ENCODE measurements at places on chromosomes 1 and 21.

DNA sequence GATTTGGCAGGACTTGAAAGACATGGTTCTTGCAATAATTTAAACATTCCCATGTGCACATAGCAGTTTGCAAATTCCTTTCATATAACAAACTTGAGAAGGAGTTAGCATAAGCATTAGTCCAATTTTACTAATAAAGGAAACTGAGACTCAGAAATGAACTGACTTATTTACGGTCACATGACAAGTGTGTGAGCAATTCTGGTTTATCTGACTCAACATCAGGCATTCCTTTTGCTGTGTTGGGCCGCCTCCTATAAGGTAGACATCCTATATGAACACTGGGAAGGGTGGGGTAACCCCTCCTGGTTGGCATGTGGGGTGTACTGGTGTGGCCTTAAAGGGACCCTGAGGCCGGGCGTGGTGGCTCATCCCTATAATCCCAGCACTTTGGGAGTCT lies 8.5 kb upstream of the CPT2 start:
- DNase-seq: no peak

- DNase-seq: no peak
These were observed 351.2 kb downstream of the HHIPL2 start for GRCh38 chr1:222196736-222197135.

DNA sequence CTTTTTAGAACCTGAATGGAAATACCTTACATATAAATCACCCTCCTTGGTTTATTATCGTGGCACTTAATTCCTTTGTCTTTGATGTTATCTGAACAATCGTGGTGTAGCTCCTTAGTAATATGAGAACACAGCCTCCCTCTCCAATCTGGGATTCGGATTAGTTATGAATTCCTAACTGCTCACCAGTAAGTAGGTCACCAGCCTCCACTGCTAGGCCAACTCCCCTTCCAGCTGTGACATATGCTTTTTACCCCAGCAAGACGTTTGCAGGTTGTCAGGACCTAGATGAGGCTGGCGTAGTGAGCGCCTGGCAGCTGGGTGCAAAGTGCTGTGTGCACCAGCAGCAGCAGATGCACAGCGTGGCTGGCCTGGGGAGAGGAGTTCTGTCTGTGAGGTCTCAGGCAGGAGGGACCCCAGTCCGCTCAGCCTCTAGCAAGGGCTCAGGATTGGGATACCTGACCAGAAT lies 38.2 kb downstream of the NTPCR start:
- no peak for DNase-seq

DNA sequence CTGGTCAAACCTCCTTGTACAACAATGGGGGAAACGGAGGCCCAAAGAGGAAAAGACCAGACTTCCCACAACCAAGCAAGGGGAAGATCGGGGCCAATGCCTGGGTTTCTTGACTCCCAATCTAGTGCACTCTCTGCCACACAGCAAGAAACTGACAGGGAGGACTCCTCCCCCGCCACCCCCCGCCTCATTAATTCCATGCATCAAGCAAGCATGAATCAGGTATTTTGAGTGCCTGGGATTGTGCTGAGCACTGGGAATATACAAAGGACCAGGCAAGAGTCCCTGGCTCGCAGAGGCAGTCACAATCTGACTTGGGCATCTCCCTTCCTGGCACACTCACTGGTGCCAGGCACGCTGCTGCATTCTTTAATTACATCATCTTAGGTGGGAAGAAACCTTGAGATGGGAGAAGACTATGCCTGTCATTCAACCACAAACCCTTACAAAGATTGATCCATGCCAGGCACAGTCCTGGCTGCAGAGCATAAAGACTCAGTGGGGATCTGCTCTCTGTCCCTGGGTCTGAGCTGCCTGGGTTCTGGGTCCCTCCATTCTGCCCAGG lies 4.4 kb upstream of the KCNC4 start:
- DNase-seq: no peak

DNA sequence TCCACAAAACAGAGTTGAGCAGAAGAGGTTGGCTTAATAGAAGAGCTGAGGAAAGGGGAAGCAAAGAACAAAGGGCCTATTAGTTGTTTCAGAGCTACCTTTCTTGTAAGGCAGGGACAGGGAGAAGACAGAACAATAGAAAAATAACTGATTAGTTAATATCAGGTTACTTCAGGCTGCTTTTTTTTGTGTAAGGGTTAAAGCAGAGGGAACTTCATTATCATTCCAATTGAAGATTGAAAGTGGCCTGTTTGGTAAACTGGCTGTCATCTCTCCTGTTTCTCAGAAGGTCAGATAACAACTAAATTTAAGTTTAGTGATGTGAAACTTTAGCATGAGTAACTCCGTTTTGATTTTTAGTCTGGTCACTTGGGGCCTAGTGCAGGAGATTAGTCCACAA lies 22.3 kb downstream of the CDC42 start:
- no peak for DNase-seq

- DNase-seq: no peak
These were observed 145.4 kb downstream of the PTGER3 start for GRCh38 chr1:70902211-70902610.

- DNase-seq: no peak
These were observed 32.5 kb downstream of the SASS6 start for GRCh38 chr1:100100202-100100601.

DNA sequence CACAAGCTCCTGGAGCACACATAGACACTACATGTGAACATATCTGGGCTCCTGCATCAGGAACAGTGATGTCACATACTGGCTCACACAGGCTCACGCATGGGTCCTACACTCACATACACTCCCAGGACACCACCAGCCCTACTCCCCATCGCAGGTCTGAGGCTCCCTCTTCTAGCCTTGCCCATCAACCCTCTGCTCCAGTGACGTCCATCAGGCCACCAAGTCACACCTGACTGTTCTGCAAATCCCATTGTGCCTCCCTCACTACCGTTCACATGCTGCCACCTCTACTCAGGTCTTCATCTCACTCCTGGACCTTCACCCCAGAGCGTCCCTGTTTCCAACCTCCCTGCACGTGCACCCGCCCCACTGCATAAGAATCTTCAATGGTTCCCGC lies 18.1 kb downstream of the TFAP2E start:
- DNase-seq: no peak

- no peak for DNase-seq
These were observed 1598.9 kb downstream of the PLA2G4A start for GRCh38 chr1:188427642-188428041.

DNA sequence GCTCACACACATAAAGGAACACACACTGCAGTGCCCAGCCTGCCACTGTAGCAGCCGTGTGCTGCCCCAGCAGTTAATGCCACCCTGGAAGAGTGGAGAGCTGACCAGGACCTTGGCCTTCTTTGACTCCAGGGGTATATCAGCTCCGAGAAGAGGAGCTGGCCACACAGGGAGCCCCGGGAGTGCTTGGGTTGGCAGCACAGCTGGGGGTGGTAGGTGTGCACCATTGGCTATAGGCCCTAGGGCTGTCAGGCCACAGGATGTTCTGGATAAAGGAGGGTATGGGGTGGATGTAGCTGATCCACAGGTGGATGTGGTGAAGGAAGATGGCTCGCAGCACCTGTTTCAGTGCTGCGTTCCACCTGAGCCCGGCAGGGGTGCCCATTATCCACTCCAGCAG lies 640.5 kb downstream of the PLPP3 start:
- no peak for DNase-seq

GRCh38 chr1:61053226-61053711 lies 29.1 kb upstream of the NFIA start:
- no peak for DNase-seq

GRCh38 chr1:153723687-153724086 lies 4.2 kb upstream of the INTS3 start:
- DNase-seq: no peak

DNA sequence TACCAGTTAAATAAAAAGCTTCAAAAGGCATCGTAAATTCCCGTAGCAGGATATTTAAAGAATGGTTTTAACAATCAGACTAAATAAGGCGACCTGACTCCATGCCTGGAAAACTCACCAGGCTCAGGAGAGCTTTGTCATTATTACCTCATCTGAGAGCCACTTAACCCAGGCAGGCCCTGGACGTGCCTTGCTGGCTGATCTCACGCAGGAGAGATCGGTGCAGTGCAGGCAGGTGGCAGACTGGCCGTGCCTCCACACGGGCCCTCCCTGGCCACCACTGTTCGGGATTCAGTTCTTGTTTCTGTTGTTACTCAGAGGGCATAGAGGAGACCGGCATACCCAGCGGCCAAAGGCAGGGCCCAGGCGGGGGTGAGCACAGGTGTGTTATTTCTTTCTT lies 6.4 kb downstream of the MT1HL1 start:
- DNase-seq: no peak

DNA sequence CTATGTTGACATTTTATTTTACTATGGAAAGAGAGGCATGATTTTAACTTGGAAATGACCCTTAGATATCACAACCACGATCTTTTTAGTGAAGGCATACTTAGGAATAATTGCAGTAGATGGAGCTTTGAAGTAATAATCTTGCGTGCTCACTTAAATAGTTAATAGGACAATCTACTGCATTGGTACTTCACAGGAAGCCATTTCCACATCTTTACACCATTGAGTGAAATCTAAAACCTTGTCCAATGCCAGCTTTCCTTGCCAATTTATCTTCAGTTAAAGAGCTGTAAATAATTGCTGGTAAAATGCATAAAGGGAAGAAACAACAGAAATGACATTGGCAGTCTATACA lies 586.3 kb downstream of the ADGRL2 start:
- no peak for DNase-seq

DNA sequence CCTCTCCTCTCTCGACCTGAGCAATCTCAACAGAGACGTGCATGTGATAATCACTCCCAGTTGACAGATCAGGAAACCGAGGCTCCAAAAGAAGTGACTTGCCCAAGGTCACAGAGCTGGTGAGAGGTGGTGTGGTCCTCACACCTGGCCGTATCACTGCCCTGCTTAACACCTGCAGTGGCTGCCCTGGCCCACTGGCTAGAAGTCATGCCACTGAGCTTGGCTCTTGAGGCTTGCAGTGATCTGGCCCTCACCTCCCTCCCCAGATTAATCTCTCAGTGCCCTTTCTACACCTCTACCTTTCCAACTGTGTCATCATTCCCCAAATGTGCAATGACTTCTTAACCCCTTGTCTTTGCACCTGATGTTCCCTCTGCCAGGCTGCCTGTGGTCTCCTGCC lies 38.8 kb downstream of the CDCP2 start:
- DNase-seq: no peak

- no peak for DNase-seq
These were observed 32.0 kb upstream of the TDRD10 start for GRCh38 chr1:154469844-154470560.

DNA sequence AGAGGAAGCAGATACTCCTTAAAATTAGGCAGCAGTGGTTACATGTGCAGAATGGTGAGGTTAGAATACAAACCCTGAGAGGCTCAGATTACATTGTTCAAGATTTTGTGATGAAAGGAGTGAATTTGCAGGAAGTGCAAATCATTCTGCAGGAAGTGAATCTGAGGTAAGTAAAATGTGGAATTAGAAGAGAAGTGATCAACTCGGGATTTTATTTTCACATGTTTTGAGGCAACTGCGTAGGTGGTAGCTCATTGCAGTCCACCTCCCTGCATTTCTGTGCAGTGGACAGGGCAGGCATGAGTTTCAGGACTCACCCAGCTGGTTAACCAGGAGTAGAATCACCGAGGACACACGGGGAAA lies 2.1 kb upstream of the PLA2G2C start:
- no peak for DNase-seq

DNA sequence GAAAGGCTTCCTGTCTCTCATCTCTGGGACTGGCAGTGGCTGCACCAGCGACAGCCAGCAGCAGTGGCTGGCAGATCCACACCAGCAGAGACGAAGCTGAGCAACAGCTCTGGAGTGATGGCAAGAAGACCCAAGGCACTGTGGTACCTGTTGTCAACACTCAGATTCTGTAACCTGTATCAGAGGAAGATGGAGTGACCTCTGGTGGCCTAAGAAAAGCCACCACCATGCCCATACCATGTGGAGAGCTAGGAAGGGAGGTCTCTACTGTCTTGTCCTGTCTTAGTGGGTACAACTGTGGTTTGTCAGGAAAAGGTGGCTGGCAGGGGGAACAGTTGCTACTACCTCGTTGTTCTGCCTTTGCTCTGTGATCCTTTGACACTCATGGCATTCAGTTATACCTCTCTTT lies 22.5 kb upstream of the RHBDL2 start:
- DNase-seq: no peak

- no peak for DNase-seq
These were observed 449.0 kb downstream of the MATN1 start for GRCh38 chr1:30274173-30274970.

GRCh38 chr1:64246294-64246917 lies 43.0 kb downstream of the UBE2U start:
- DNase-seq: no peak

- DNase-seq: no peak
These were observed 31.6 kb downstream of the MAPKAPK2 start for GRCh38 chr1:206716159-206716869.

DNA sequence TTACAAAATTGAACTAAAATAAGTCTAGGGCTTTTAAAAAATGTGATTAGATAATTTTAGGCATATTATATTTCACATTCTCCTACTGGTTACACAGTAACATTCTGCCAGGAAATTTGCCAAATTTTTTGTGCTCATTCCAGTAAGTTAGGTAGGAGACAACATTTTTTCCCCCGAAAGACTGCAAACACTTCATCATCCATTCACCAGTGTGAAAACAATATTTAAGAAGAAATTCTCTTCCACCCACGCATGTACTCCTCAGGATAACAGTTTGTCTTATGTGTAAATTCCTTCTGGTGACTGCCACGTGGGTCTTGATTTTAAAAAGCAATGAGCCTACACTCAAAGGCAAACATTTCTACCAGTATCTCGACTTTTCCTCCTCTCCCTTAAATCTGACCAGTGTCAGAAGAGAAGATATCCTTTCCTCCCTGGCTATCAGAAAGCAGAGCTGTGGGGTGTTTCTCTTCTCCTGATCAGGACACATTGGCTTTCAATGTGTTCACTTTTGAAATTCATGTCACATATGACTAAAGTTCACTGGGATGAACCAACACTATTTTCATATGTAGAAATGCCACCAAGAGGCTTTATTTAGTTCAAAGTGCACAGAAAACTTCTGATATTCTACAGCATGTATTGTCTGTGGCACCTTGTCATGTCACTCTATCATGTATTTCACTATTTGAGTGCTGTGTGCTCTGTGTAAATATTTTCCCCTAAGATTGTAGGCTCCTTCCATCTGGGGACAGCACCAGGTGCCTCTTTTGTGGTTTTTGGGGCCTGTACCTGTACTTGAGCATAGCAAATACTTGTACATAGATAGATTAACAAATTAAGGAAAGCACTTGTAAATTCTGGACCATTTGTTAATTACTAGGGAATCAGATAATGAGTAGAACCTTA lies 38.6 kb downstream of the LHX9 start:
- DNase-seq: no peak

- DNase-seq: no peak
These were observed 3.4 kb downstream of the HENMT1 start for GRCh38 chr1:108657356-108658080.

Data from GM12878 (cell line).